ENCODE measurements at places on chromosomes 2 and 18. TPM values are rescaled to one million over a fixed set of nuclear protein-coding genes. Genes with fewer than 3 reads are reported as not detected.

GRCh38 chr2:172182624-172183023 lies 79.9 kb upstream of the DLX2 start:
- peaks cover 27% of the 10 kb centered on the region for H3K4me1 ChIP-seq
- no peak overlapping the region for H3K4me3 ChIP-seq
- DNase-seq, result no peak
- H3K36me3 ChIP-seq, result peaks cover 8% of the 10 kb centered on the region

DNA sequence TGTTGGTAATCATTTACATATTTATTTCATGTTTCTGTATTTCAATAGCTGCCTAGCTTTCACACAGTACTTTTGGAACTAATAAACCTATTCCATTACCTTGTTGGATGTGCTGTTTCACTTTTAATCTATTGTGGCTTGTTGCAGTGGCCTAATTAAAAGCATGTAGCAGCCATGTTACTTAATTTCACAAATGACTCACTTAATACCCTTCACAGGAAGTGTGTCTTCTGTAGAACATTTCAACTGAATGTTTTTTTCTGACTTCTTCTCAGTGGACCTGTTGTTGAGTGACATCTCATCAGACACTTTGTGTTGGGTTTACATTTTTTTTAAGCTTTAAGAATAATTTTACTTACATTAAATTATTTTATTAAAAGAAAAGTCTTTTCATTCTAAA lies 260.5 kb upstream of the THUMPD2 start:
- H3K27me3 ChIP-seq, result no peaks in the 10 kb centered on the region
- no peak for DNase-seq
- no peak overlapping the region for H3K27ac ChIP-seq
- no peaks in the 10 kb centered on the region for H3K36me3 ChIP-seq

GRCh38 chr18:1778496-1779178 lies 792.7 kb downstream of the METTL4 start:
- DNase-seq, result no peak
- no peaks in the 10 kb centered on the region for H3K36me3 ChIP-seq
- no peaks in the 10 kb centered on the region for H3K27me3 ChIP-seq

DNA sequence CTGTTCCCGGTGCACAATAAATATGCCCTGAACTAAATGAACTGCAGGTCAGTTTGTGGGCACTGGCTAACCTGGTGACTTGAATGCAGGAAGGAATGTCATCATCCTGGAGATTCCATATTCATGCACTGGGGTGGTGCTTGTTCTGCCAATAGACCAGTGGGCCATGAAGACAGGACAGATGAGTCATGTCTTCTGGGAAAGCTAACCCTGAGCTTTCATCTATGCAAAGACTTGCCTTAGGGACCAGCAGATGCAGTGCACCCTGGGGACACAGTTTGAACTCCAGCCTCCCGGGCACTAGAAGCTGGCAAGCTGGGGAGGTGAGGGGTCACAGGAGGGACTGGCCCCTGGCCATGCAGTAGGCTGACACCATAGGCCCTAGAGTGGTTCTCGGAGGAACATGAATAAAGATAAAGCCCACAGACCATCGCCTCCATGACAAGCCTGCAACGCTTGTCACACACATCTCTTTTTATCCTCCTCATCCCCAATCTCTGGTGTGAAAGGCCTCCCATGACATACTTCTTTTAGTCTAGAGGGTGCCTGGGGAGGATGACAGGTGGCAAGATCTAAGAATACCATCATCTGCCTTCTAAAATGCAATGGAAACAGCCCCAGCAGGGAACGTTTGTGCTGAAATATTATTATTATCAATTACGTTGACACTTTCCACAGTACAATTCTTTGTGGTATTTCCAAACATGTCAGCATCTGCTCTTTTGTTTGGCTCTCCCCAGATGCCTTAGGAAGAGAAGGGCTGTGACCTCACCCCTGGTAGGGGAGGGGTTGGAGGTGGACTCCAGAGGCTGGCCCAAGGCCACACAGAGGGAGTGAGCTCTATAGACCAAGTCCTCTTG lies 267.4 kb upstream of the RAB6C start:
- no peaks in the 10 kb centered on the region for H3K4me1 ChIP-seq
- H3K27me3 ChIP-seq, result no peaks in the 10 kb centered on the region
- no peak overlapping the region for H3K4me3 ChIP-seq
- no peaks in the 10 kb centered on the region for H3K36me3 ChIP-seq

DNA sequence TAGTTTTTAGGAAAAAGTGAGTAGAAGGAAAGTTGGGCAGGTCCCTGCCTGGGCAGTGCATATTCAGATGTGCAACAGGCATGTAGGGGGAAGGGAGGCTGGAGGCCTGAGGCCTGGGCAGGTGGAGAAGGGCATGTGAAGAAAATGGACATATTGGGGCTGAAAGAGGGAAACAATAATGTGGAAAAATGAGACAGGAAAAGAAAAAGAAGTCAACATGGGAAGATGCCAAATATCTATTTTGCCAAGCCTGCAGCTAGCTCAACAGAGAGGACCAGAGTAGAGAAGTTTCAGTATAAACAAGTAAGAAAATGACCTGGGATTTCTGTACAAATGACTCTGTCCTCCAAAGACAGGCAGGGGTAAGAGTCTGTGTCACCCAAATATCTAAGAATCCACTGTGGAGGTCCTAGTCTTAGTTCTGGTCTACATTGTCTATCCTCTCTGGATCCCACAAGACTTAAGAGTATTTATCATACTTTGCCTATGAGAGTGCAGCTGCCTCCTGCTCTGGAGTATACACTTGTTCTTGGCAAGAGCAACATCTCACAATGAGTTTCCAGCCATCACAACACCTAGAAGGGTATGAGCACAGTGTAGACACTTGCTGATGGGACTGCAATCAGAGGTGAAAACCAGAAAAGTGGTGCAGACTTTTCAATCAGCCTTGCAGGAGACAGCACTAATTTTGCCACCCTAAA lies 80.2 kb downstream of the CLHC1 start:
- H3K27me3 ChIP-seq, result no peaks in the 10 kb centered on the region
- no peak overlapping the region for H3K27ac ChIP-seq
- H3K36me3 ChIP-seq, result no peaks in the 10 kb centered on the region
- no peak for DNase-seq

- H3K4me3 ChIP-seq, result peak overlapping the region; percentile 94
- DNase-seq, result no peak
- peaks cover 30% of the 10 kb centered on the region for H3K36me3 ChIP-seq
Measured at GRCh38 chr2:190881084-190881597, 520 bp downstream of the GLS start.

GRCh38 chr18:11324956-11325882 lies 175.8 kb upstream of the PIEZO2 start:
- H3K27me3 ChIP-seq, result peaks cover 1% of the 10 kb centered on the region
- no peak overlapping the region for H3K4me3 ChIP-seq
- H3K4me1 ChIP-seq, result peaks cover 7% of the 10 kb centered on the region
- no peaks in the 10 kb centered on the region for H3K36me3 ChIP-seq

The POTEC gene
- total RNA-seq, result not detected

The IL36RN gene
- total RNA-seq, result not detected

The ANKRD29 gene
- total RNA-seq, result not detected

The SLC23A3 gene
- 2.3 TPM for total RNA-seq

The CROCC2 gene
- total RNA-seq, result not detected

The KIF5C gene
- 14.7 TPM for total RNA-seq
